ENCODE measurements at places on chromosomes 3 and 15.

- peak; percentile 38 for DNase-seq
Measured at GRCh38 chr3:42387802-42388651, 22.4 kb downstream of the LYZL4 start.

DNA sequence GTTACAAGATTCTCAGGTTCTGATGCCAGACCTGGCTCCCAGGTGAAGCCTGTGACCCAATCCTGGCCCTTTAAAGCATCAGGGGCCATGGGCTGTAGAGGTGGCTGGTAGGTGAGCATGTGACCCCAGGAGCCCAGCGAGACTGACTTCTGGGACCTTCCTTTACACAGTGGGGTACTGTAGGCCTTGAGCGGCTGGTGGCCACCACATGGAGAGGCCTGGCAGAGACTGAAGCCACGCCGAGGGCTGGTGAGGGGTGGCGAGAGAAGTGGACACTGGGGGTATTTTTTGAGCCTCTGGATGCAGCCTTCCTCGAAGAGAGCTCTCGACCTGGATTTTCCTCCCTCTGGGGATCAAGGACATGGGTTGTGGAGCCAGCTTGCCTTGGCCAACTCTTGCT lies 71.2 kb upstream of the ITGA11 start:
- no peak for DNase-seq

DNA sequence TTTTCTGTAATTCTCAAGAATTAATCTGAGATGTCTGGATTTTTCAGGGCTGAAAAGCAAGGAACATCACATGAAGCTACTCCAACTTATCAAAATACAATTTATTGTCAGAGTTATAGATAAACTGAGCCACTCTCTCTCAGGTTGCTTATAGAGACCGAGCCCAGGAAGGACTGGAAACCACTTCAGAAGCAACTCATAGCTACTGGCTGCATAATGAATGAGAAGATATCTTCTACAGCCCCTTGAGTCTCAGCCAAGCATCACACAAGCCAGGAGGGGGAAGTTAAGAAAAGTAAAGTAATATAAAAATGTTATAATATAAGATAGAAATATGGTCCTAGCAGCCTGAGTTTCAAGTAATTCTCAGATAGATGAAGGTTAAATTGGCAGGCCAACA lies 186.0 kb downstream of the TNIK start:
- no peak for DNase-seq

- no peak for DNase-seq
Measured at GRCh38 chr3:34388830-34389229, 590.4 kb downstream of the PDCD6IP start.

GRCh38 chr15:84878504-84878903 lies 6.0 kb upstream of the SLC28A1 start:
- peak; percentile 79 for DNase-seq

DNA sequence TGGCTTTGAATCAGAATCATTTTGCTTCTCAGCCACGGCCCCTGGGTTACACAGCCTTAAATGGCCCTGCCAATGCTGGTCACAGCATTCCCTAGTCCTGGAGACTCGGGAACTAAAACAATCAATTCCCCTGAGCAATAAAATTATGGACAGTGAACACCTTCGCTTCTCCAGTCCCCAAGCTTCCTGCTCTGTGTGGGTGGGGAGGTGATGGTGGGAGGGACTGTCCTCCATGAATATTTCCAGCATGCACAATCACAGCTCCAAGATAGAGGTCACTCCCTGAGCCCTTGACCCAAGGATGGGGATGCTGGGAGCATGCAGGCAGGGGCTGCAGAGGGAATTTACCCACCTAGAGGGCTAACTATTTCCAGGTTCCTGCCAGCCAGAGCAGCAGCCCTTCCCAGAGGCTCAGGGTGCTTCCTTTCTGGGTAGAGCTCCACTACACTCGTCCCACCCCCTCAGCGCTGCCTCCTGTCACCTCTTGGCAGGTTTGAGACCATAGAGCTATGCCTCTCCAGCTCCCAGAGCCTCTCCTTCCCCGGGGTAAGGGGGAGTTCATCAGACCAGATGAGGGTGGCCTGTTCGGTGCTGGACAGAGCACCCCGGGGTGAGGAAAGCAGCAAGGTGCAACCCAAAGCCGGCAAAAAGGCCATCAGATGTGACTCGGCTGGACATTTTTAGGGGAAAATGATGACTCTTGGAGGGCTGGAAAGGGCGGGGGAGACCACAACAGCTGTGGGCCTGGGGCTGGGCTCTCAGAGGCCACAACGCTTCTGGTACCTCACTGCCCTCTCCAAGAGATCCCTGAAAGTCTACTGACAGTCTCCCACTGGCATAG lies 14.5 kb upstream of the CCDC33 start:
- DNase-seq: no peak

DNA sequence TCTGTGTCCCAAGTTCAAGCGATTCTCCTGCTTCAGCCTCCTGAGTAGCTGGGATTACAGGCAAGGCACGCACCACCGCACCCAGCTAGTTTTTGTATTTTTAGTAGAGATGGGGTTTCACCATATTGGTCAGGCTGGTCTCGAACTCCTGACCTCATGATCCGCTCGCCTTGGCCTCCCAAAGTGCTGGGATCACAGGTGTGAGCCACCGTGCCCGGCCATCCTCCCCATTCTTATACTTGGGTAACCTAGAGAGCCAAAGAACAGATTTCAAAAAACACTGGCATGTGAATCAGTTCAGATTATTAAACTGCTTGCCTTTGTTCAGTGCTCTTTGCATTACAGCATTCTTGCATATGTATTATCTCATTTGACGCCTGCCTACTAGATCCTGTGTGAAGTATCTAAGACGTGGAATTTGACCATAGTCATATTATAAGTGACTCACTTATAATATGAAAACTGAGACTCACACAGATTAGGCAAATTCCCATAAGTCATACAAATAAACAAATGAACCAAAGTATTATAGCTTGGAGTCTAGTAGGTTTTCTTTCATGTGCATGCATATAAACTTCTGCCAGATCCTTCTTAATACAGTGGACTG lies 123.5 kb downstream of the UNC13C start:
- no peak for DNase-seq

DNA sequence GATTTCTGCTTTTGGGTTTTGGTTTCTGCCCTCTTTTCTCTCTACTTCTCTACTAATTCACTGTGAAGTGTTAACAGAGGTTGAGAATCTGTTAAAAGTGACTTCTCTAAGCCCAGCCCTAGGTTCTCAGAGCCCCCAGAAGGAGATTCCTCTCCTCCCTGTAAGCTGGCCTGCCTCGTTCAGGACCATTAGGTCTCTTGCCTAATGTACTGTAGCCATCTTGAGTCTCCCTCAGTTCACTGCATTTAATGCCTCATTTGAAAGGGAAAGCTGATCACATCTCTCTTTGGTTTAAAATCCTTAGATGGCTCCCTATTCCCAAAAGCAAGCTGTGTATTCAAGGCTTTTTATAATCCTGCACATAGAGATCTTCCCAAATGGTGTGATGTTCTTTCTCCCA lies 16.3 kb downstream of the RTP1 start:
- DNase-seq: no peak

DNA sequence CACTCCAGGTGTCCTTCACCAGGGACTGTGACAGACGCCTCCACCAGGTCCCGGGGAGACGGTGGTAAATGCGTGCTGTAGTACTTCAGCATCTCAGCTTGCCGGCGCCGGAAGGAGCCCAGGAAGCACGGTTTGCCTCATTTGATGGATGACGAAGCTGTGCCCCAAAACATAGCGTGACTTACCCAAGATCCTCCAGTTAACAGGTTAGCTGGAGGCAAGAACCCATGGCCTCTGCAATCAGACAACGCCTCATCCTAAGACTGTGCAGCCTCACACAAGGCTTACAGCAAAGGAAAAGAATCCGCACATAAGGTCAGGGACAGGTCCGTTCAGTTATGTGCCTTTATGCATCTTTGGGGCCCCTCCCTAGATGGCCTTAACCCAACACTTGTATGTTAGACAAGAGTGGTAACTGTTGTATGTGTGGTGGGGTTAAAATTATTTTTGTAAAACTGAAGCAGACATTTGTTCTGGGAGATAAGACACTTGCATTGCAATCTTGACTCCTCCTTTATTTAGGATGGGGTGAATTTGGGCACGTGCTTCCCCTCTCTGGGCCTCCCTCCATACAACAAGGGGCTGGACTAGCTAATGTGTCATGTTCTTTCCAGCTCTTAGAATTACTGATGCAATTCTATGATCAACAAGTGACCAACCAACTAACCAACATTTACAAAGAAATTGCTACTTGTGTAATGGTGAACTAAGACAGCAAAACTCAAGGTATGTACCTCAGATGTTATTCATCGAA lies 39.4 kb downstream of the VGLL4 start:
- DNase-seq: no peak

GRCh38 chr3:173258697-173259096 lies 117.7 kb upstream of the SPATA16 start:
- no peak for DNase-seq

DNA sequence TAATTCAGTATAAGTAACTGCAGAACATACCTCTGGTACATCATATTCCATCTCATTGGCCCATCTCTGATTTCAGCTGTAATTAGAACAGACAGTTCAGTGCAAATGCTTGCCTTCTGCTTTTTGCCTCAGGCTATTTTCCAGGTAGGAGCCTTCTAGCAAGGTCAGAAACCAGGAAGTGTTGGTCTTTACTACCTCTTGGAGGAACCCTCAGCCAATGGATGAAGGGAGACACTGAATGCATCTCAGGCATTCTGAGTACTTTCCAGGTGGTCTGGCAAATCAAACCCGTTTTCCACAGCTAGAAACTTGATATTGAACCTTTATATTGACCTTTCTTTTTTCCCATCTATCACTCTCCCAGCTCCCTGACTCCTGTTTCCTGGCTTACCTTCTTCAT lies 348.5 kb upstream of the SOX2 start:
- no peak for DNase-seq

- no peak for DNase-seq
Measured at GRCh38 chr3:54358969-54359694, 236.8 kb downstream of the CACNA2D3 start.

DNA sequence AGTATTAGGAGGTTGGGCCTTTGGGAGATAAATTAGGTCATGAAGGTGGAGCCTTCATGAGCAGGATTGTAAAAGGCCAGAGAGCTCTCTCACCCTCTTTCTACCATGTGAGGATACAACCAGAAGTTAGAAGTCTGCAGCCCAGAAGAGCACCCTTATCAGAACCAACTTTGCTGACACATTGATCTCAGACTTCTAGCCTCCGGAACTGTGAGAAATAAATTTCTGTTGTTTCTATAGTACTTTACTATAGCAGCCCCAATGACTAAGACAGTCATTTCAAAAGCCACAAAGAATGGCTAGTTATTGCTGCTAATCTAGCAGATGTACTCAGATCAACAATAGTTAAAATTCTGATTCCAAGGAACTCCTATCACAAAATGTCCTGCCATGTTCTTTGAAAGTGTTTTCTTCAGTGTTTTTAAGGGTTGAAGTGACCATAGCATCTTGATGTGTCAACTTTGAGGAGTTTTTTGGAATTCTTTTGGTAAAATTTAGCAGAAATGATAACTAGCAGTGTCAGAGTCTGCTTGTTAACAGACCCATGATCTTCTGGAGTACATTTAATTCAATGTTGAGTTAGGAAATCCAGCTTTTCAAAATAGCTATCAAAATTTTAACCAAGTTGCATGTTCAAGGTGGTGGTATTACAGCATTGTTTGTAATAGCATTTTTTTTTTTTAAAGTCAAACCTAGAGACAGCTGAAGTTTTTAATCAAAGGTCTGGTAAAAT lies 10.3 kb downstream of the DZIP3 start:
- DNase-seq: no peak

GRCh38 chr3:10074666-10075065 lies 33.4 kb downstream of the FANCD2OS start:
- no peak for DNase-seq

GRCh38 chr3:164375995-164376394 lies 702.3 kb downstream of the SI start:
- DNase-seq: no peak

- peak; percentile 49 for DNase-seq
Measured at GRCh38 chr3:123244128-123244527, 42.4 kb downstream of the SEC22A start.

GRCh38 chr3:9809239-9809614 lies 835 bp upstream of the TTLL3 start:
- DNase-seq: no peak

- DNase-seq: no peak
Measured at GRCh38 chr3:67463656-67464055, 190.8 kb downstream of the SUCLG2 start.

DNA sequence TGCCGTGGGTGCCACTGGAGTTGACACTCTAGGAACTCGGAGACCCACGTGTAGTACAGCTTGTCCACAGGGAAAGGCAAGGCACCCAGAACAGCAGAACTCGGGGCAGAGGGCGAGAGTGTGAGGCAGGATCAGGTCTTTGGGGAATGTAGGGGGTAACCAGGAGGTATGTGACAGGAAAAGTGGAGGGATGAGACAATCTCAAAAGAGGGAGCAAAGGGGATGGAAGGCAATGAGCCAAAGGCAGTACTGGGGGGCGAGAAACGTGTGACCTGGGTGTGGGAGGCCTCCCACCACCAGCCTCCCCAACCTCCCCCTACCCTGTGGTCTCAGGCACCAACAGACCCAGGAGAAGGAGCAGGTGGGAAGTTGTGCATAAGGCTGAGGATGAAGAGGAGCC lies 48.9 kb downstream of the UMPS start:
- DNase-seq: no peak

DNA sequence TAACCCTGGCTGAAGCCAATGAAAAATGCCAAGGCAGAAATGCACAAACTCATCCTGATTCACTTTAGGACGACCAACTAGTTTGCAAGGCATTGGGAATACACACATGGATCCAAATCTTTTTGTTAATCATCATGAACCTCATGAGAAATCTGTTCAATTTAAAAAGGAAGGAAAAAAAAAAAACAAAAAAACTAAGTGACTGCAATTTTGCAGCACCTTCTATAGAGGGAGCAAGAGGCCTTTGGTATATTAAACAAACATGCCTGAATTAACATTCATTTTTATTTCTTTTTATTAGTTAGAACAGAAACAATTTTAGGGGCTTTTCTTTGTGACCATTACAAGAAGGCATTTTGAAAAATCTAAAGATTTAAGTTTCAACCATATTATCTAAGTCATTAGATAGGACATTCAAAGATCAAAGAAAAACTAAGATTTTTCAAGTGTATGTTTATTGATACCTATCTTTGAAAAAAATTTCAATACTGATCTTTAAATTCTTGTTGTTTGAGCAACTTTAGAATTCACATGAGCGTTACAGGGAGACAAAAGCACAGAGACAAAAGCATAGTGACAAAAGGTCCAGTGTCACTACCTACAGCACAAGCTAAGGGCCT lies 182.4 kb downstream of the CBLB start:
- DNase-seq: no peak

- no peak for DNase-seq
Measured at GRCh38 chr3:123789760-123790159, 94.4 kb downstream of the MYLK start.

GRCh38 chr3:162643245-162643644 lies 1146.6 kb downstream of the OTOL1 start:
- DNase-seq: no peak

- no peak for DNase-seq
Measured at GRCh38 chr15:70240082-70240481, 142.4 kb upstream of the TLE3 start.

DNA sequence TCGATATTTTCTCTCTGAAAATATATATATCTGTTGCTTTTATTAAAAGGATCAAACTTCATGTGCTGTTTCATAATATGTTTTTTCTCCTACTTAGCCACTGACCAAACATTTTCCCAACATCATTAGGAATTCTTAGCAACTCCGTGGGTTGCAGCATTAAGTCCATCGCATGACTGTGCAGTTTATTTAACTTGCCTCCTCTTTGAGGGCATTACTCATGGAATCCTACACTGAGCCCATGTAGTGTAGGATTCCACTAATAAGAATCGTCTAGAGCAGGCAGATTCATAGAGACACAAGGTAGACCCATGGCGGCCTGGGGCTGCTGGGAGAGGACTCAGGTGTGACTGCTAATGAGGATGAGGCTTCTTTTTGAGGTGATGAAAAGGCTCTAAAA lies 49.3 kb downstream of the CMTM6 start:
- no peak for DNase-seq
